Ureter (tissue), 1 donor: ENCODE measurements at places on chromosomes 13 and 19.

DNA sequence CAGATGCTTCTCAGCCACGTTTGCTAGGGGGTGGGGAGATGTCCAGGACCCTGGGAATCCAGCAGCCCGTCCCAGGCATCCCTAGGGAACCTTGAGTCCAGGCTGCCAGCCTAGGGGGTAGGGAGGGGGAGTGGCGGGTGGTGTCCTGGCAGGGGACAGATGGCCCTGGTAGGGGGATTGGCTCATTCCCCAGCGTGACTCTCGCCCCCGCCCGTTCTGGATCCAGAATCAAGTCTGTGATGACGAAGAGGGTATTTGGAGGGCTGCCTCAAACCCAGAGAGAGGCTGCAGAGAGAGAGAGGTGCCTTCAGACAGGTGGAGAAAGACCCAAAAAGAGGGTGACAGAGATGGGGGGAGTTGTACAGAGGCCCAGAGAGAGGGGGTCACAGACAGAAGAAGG lies 4.1 kb downstream of the SLC17A7 start:
- no peak for DNase-seq

GRCh38 chr19:50580970-50581634 lies 12.9 kb upstream of the LRRC4B start:
- DNase-seq = no peak

DNA sequence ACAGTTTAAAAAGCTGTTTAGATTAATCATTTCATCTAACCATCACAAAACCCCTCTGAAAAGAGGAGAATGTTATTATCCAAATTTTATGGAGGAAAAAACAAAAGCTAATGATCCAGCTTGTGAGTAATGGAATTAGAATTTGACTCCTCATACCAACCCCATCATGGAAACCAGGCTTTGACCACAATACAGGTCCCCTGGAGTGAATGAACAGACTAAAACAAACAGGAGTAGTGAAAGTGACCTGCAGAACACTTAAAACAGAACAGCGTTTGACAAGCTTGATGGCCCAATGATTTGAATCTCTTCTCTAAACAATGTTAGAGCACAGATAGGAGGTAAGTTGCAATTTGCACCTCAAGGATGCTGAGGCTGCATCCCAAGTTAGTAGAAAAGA lies 230.0 kb downstream of the DCT start:
- no peak for DNase-seq

- DNase-seq = peak; percentile 76
Observed at GRCh38 chr19:7294558-7295212, 471 bp upstream of the INSR start.

- DNase-seq = no peak
Observed at GRCh38 chr13:110125613-110126272, 181.2 kb downstream of the COL4A1 start.
